Myocyte (in vitro differentiated cells): ENCODE measurements at places on chromosomes 1 and 21.

GRCh38 chr21:35932232-35932911 is 128.0 kb downstream of the SETD4 start:
- DNase-seq = peak; percentile 90

- no peak for DNase-seq
Measured at GRCh38 chr1:19439464-19440171, 45.7 kb downstream of the CAPZB start.

GRCh38 chr1:3034162-3034561 is 12.9 kb downstream of the ACTRT2 start:
- DNase-seq = no peak

GRCh38 chr1:53063744-53064515 is 1.9 kb downstream of the PODN start:
- no peak for DNase-seq

DNA sequence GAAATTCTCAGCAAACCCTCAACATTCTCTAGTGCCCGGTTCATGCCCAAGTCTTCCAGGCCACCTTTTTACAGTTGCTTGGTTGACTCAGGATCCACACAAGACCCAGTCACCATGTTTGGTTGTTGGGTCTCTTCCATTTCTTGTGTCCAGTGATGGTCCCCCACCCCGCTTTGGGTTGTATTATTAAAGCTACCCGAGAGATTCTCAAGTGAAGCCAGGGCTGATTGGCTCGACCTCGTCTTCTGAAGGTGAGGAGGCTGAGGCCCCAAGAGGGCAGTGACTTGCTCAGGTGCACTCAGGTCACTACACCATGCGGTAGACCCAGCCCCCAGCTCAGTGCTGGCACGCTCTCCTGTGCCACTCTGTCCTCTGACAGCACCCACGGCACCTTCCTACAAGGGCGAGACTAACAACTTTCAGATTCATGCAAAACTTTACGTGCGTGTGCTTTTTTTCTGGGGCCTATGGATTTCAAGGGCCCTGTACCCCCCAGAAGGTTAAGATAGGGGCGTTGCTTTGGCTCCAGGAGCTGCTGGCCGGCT is 50.3 kb downstream of the CAPN9 start:
- DNase-seq = no peak

GRCh38 chr1:107739651-107740050 is 225.3 kb downstream of the VAV3 start:
- no peak for DNase-seq

GRCh38 chr1:208083016-208083714 is 161.0 kb downstream of the PLXNA2 start:
- DNase-seq = no peak

GRCh38 chr1:246128494-246129069 is 378.5 kb downstream of the SMYD3 start:
- DNase-seq = no peak

DNA sequence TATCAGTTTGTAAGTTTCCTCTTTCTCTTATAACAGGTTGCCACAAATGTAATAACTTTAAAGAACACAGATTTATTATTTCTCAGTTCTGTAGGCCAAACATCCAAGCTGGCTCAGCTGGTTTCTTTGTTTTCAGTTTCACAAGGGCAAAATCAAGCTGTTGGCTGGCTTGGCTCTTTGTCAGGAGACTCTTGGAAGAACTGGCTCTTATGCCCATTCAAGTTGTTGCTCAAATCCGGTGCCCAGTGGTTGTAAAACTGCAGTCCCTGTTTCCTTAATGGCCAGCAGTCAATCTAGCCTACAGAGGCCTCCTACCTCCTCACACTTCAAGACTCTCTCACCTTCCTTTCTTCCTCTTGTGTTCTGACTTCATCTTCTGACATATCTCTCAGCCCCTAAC is 1171.0 kb downstream of the MRPL39 start:
- DNase-seq = no peak

GRCh38 chr1:22629886-22630285 is 6.5 kb upstream of the C1QA start:
- DNase-seq = no peak

DNA sequence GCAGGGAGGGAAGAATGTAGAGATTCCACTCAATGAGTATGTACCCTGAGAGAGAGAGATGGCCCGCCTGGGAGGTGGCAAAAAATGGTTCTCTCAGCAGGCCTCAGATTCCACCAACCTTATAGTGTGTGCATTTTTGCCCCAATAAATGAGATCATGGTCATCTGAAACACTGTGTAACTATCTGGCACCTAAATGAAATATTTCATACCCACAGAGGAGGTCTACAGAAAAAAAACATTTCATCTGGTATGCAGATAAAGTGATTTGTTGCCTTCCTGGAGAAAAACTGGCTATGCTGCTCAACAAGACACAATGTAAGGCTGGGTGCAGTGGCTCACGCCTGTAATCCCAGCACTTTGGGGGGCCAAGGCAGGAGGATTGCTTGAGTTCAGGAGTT is 4.9 kb downstream of the TMCO2 start:
- DNase-seq = no peak

DNA sequence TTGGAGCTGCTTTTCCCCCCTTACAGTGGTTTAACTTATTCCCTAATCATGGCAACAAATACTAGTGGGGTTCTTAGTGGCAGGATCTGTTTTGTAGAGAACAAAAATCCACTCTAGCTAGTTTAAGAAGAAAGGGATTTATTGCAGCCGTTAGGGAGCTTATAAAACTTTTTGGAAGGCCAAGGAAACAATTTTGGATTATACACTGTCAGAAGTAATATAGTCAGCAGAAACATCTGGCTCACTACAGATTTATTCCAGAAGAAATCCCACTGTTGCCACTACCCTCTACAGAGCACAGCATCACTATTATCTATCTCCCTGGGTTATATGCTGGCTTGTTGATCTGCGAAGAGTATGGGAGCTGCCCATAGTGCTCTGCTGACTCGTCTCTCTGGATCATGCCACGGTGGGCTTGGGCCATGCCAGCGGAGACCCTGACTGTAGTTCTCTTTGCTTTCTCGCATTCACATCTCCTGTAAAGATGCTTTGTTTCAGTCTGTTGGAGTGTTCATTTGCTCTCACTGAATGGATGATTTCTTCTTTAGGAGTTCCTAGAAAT is 107.5 kb downstream of the ODF2L start:
- no peak for DNase-seq

DNA sequence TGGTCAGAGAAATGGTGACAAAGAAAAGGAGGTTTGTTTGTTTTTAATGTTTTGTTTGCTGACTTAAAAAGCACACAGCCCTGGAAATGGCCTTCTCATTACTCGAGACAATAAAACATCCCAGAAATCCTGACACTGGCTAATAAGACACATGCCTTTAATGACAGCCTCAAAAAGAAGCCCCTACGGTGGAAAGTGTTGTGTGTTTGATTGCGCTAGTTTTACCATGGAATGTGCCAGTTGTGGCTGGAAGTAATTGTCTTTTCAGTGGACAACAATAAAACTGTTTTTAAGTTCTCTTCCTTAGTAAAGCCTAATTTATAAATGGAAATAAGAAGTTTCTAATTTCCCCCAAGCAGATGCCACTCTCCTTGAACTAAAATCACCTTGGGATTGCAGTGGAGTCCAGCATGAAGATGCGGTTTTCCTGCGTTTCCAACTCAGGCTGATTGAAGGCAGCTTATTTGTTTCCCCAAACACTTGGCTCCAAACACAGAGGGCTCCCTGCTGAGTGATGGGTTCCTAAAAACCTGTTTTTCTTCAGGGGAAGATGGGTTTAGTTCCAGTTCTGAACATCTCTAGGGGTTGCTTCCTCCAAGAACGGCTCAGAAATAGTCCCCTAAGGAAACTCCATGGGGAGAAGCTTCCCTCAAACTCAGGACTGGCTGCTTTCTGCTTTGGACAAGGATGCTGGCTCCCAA is 54.3 kb downstream of the CD247 start:
- no peak for DNase-seq

DNA sequence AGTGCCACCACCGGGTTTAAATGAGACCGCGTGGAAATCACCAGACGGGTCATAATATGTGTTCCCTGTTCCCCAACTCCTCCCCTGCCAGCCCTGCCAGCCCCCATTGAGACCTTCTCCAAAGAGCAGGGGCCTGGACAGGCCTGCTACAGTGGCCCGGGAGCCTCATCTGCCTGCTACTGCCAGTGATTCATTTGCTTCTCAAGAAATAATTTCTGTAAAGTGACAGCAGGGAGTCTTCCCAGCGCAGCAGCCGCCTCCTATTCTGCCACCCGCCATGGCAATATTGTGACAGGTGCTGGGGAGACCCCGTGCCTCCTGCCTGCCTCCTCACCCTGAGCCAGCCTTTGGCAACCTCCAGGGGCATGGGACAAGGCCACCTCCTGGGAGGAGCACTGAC is 8.9 kb downstream of the IFFO2 start:
- no peak for DNase-seq

DNA sequence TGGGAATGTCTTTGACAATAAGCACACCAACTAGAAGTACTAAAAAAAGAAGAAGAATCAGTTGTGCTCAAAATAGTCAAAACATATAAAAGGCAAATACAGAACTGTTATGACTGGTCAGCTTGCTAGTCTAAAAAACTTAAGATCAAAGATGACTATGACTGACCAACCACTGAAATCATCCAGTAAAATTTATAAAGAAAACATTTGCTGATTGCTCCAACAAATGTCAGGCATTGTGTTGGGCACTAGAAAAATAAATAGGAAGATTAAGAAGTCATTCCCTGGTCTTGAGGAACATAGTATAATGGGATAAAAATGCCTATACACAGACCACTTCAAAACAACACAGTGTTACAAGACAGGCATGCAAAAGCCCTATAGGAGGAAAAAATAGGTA is 9.3 kb upstream of the ANGPTL3 start:
- peak; percentile 5 for DNase-seq

GRCh38 chr21:39720126-39720778 is 24.7 kb upstream of the IGSF5 start:
- DNase-seq = peak; percentile 47

DNA sequence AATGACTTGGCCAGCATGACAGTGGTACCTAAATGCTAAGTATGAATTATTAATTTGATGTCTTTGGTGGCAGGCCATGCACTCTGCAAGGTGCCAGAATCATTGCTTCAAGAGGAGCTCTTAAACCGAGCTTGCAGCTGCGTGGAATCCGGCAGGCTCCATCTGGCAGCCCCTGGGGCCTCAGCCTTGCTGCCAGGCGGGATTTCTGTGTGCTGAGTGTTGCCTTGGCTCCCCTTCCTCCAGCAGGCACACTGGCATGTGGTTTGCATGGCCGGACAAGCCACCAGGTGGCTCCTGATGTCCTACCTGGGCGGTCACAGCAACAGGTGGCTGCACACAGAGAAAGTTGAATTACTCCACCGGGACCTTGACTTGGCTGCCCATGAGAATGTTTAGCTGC is 155.4 kb downstream of the URB2 start:
- DNase-seq = no peak

GRCh38 chr21:37149411-37149810 is 76.4 kb downstream of the TTC3 start:
- no peak for DNase-seq

GRCh38 chr1:234901491-234902049 is 227.1 kb downstream of the TOMM20 start:
- no peak for DNase-seq

- DNase-seq = no peak
Measured at GRCh38 chr1:153485863-153486262, 25.4 kb upstream of the S100A7 start.

- DNase-seq = no peak
Measured at GRCh38 chr1:104932949-104933679, 1183.4 kb downstream of the AMY1C start.

DNA sequence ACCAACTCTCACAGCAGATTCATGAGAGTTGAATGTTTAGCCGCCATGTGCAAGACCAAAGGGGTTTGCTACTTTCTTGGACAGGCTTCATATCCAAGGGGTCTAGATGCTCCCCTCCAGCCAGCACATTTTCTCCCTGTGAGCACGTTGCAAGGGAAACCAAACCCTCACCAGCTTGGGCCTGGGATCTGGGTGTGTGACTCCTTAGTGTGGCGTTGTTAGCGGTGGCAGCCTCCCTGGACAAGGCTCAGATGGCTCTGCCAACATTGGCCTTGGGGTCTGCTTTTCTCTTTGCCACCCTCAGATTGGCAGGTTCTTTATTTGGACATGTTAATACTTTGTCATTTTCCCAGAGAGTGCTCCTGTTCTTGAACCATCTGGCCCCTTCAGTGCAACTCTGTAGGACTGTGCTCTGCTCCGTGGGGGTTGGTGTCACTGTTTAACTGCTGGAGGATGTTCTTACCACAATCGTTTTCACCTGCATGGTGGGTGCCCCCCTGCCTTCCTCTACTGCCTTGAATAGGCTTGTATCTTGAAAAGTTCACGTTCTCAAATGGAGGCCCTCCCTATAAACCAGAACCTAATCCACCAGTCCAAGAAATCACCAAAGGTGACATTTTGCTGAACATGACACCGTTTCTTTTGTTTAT is 13.4 kb downstream of the ABCG1 start:
- no peak for DNase-seq

DNA sequence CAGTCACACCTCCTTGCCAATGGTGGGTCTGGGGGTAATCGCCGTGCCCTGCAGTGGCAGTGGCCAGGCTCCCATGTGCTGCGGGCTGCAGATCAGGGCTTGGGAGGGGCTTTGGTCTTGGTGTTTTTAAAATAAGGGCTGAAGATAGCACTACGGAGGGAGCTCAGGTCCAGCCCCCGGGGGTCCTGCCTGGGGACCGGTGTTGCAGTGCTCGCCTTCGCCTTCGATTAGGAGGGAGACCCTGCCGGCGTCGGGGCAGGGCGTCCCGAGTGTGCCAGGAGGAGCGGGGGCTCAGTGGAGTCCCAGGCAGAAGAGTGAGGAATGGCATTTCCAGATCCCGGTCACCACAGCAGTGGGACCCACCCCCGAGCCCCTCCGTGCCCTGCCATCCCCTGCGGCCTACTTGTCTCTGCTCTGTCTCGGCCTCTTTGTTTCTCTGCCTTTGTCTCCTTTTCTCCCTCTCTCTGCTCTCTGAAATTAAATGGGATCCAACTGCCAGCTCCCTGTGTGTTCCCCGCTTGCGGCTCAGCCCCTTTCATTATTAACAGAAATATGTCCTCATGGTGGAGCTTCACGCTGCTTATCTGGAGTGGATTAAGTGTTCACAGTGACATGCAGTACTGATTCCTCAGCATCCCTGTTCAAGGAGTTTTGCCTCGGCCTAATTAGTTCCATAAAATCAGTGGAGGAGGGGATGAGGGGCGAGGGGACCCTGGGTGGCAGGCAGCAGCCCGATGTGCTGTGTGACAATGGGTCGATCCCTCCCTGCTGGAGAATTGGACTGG is 44.4 kb downstream of the DMRTB1 start:
- DNase-seq = no peak

- no peak for DNase-seq
Measured at GRCh38 chr1:213320191-213320870, 269.3 kb downstream of the RPS6KC1 start.
